ENCODE measurements at places on chromosomes 4 and X.

GRCh38 chr4:11297627-11298026 is 131.1 kb downstream of the HS3ST1 start:
- no peak for DNase-seq

- no peak for DNase-seq
Measured at GRCh38 chrX:20947411-20947912, 426.8 kb upstream of the CNKSR2 start.

DNA sequence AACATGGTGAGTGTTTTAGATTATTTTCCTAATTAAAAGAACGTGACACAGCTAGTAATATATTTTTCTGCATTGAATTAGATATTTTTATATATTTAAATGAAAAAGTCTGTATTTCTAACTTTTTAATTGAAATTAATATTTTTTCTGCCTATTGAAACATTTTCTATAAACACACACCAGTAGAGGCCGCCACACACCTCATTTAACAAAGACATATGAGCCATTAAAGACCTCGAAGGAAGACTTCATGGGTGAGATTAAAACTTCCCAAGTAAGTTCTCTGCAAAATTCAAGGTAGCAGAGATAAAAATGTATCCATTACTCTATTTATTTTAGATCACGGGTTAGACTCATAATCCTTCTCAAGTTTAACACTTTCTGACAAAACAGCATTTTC is 8.3 kb downstream of the SLITRK2 start:
- peak; percentile 0 for DNase-seq

DNA sequence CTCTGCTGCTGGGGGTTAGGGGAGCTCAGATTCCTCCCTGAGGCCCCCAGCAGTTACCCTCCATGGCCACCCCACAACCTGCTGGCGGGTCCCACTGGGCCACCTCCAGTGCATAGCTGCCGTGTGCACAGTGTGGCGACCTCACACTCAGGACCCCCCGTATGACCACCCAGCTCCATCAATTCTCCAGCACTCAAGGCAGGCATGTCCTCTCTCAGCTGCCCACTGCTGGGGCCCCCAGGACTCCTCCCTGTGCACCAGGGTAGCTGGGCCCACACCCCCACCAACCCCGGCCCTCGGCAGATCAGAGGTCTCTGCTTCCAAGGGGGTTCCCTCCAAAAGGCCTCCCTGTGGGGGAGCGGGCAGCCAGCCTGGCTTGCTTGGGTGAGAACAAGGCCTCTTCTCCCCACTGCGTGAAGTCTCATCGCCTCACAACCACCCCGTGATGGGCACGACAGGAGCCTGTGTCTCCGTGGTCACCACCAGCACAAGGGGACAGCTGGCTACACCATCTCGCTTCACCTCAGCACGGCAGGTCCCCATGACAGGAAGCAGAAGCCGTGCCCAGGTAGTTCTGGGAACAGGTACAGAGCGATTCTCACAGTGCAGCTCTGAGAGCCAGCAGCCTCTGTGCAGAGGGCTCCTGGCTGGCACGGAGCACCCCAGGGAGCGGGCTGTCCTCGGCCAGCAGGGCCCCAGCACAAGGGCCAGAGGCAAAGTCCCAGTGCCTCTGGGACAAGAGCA is 4.6 kb upstream of the HAUS3 start:
- DNase-seq: no peak

GRCh38 chrX:152907084-152907651 is 9.3 kb downstream of the ZNF185 start:
- peak; percentile 86 for DNase-seq

DNA sequence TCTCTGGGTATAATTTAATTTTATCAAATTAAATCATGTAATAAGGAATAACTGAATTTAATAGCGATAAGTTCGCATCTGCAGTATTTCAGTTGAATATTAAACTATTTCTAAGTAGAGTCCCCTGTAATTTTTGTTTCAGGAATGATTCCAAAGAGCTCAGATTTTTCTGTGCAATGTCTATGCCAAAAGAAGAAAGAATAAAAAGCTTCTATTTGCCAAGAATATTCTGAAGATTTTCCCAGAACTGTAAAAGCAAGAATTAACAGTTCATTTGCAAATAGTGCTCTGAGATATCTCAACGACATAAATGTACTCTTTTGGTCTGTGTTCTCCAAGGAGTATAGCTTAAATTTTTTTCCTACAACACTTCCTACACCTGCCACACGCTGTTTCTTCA is 1242.8 kb upstream of the DIAPH2 start:
- DNase-seq: no peak

- peak; percentile 22 for DNase-seq
Measured at GRCh38 chr4:155667568-155668511, 1.2 kb downstream of the GUCY1A1 start.

GRCh38 chr4:43136752-43137151 is 244.2 kb downstream of the GRXCR1 start:
- no peak for DNase-seq

- peak; percentile 76 for DNase-seq
Measured at GRCh38 chrX:111040377-111041017, 55.5 kb upstream of the PAK3 start.

GRCh38 chr4:87500092-87500462 is 29.1 kb downstream of the SPARCL1 start:
- DNase-seq: no peak

DNA sequence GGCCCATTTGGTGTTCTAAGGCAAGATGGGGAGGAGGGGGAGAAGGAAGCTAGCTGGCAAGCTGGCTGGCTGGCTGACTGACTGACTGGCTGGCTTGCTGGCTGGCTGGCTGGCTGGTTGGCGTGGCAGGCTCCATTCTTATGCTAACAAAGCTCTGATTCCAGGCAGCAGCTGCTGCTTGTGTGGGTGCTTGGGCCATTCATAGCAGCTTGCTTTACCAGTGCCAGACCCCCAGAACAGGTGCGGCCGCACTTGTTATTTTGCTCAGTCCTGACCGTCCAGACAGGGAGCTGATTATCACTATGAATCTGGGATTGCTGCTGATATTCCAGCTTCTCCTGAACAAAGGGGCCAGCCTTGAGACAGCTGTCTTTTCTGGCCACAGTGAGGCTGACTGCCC is 131.2 kb upstream of the PAK3 start:
- DNase-seq: no peak

GRCh38 chr4:2868877-2869487 is 25.3 kb downstream of the ADD1 start:
- no peak for DNase-seq

- DNase-seq: no peak
Measured at GRCh38 chr4:174928174-174928573, 10.0 kb downstream of the ADAM29 start.

- peak; percentile 54 for DNase-seq
Measured at GRCh38 chr4:121156822-121157769, 7.0 kb downstream of the TNIP3 start.

- DNase-seq: no peak
Measured at GRCh38 chrX:153640736-153641575, 6.0 kb upstream of the DUSP9 start.

GRCh38 chrX:112761242-112762207 is 79.1 kb downstream of the AMOT start:
- no peak for DNase-seq

DNA sequence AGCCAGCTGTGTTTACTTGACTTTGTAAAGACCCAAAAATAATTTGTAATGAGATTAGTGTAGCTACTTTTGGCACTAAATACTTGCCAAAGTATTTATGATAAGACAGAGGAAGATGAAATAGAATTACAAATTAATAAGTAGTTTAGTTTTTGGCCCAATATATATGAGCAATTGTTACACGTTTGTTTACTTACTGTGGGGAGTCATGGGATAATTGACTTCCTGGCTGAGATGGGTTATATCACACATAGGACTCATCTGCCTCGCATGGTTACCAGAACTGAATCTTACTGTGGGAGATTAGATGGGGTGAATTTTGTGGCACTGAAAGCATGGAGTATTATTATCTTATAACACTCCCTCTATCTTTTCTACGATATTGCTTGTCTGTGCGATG is 66.6 kb downstream of the INTS12 start:
- DNase-seq: no peak

DNA sequence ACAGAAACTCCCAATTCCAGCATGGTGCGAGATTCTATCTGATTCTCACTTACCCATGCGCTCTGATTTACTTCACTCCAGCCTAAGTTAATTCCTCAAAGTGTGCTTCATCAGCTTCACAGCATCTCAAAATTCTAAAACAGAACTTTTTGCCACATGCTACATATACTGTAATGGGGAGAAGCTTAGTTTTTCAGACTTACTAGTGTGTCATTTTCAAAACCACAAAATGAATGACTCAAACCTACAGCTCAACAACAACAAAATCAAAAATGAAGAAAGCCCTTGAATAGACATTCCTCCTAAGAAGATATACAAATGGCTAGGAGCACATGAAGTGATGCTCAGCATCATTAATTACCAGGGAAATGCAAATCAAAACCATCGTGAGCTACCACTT is 14.9 kb downstream of the IRF2 start:
- DNase-seq: peak; percentile 74

DNA sequence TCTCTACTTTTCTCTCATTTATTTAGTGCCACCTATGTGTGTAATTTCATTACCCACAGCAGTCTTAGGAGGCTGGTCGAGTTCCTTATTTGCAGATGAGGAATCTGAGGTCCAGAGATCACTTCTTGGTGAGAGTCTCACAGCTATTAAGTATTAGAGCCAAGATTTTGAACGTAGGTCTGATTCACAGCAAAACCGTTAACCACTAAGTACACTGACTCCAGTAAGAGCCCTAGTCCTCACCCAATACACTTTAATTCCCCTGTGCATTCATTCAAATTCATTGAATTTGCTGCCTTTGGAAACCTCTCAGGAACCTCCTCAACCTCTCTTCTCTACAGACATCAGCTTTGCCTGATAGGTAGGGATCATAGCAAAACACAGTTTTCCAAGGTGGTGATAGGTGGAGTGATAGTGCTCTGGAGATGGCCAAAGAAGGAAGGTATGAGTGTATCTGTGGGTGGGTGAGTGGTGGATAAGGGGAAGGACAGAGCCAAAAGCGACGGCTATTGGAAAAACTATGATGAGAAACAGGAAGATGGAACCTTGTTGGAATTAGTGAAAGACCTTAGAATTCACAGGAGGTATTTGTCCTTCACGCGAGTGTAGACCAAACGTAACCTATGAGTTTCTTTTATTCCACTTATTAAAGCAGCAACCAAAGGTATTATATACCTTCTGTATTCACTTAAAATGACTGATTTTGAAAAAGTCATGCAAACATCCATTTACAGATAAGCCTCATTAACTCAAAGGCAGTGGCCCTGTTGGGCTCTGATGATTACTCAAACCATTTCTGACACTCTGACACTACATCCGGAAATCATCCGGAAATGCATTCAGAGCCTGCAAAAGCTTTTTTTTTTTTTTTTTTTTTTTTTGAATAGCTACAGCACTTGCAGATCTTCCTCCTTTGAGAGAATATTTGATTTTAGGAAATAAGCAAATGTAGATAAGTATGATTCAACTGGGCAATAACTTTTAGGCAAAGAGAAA is 6.3 kb downstream of the FMR1 start:
- no peak for DNase-seq

DNA sequence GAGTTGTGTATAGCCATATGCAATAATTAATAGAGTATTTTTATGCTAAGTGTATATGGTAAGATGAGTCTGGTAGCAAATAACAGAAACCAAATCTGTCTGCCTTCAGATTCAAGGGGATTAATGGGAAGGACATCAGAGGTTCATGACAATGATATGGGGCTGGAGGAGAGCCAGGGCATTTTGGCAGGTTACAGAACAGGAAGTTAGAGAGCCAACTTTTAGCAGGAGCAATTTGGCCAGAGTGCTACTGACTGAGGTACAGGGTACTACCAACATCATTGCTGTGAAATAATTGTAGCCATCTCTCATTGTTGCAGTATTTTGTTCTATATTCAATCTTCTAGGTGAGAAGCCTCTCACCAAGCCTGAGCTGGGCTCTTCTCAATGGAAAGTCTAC is 210.9 kb upstream of the FAM47A start:
- no peak for DNase-seq

- no peak for DNase-seq
Measured at GRCh38 chr4:26468977-26469376, 21.3 kb downstream of the CCKAR start.

DNA sequence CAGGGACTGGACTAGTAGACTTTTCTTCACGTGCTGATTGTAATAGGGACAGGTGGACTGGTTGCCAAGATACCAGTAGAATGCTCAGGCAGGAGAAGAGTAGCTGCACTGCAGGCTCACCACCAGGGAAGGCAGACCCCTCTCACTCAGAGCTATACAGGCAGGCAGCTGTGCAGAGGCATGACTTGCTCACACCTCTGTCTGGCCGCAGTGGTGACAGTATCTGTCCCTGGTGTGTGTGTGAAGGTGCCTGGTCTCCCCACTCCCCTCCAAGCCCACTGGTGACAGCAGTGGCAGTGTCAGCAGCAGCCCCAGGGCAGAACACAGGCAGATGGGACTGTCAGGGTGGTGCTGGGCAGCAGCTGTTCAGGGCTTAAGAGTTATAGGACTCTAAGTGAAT is 140.7 kb downstream of the RPS6KA6 start:
- no peak for DNase-seq

- no peak for DNase-seq
Measured at GRCh38 chrX:15438332-15438731, 54.1 kb upstream of the VEGFD start.

- DNase-seq: peak; percentile 77
Measured at GRCh38 chr4:30763321-30763727, 43.2 kb downstream of the PCDH7 start.

DNA sequence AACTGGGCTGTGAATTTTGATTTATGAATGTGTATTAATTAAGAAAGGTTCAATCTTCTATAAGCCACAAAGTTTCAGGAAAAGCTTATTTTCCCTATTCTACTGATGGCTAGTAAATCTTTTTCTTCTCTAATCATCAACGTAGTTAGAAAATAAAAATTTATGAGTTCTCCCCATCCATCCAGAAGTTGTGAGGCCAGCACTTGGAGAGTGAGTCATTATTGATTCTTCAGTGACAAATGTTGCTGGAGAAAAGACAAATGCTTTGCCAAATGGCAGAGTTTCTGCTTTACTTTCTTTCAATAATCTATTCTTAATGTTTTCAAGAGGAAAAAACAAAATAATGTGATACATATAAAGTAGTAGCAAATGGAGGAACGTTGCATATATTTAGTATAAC is 11.3 kb upstream of the GRXCR1 start:
- no peak for DNase-seq
